Renal pelvis (tissue), 12 donors: ENCODE measurements at places on chromosomes 4 and X.

GRCh38 chr4:177228599-177228998 lies 81.1 kb upstream of the NEIL3 start:
- DNase-seq = no peak

DNA sequence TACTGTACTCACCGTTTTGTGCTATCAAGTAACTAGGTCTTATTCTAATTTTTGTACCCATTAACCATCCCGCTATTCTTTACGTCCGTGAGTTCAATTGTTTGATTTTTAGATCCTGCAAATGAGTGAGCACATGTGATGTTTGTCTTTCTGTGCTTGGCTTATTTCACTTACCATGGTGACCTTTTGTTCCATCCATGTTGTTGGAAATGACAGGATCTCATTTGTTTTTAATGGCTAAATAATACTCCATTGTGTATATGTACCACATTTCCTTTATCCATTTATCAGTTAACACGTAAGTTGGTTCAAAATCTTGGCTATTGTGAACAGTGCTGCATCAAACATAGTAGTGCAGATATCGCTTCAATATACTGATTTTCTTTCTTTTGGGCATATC lies 48.3 kb downstream of the USP9X start:
- DNase-seq = no peak

GRCh38 chr4:62487016-62487415 lies 1286.9 kb downstream of the ADGRL3 start:
- no peak for DNase-seq

- no peak for DNase-seq
Measured at GRCh38 chr4:153099391-153100140, 104.7 kb upstream of the TRIM2 start.

DNA sequence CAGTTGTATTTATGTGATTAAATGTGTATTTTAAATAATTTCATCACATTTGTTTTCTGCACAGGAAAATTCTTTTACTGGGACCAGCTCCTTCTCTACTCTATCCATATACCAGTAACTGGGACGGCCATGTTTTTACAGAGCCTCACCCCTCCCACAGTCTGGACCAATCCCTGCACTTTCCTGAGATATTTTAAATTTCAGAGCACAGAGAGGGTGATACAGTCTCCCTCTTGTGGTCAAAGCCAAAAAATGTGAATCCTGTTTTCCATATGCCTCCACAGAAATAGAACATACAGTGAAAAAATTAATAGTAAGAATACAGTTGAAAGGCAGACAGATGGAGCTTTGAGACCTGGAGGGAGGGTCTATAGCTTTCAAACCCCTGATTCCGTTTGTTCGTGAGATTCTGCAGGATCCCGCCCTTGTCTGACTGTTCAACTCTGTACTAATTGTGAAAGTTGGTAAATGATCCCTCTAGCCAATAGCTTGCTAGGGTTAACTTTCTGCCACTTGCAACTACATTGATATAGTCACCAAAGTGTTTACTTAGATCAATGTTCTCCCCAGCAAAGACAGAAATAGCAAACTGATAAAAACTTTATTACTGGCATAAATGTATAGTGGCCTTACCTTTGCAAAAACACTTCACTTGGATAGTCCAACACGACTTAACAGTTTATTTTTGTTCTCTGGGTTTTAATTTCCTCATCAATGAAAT lies 172.2 kb downstream of the PPARGC1A start:
- DNase-seq = no peak

- DNase-seq = no peak
Measured at GRCh38 chrX:121571333-121571732, 523.9 kb downstream of the GLUD2 start.

GRCh38 chrX:39753293-39753996 lies 344.3 kb downstream of the BCOR start:
- no peak for DNase-seq

DNA sequence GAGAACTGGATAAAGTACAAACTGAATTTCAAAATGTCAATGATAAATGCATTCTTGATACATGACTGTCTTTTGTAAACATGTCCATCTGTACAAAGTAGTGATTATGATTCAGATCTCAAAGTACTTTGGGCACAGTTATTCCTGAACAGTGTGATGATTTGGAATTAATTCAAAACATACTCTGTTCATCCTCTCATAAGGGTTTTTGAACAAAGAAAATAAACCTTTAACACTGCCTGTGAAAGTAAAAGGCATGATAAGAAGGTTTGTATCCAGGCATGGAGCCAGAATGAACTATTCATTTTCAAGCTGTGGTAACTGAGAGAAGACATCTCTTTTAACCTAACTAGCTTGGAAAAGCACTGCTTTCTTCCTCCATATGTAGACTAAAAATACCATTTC lies 883 bp upstream of the KLHL4 start:
- DNase-seq = no peak

DNA sequence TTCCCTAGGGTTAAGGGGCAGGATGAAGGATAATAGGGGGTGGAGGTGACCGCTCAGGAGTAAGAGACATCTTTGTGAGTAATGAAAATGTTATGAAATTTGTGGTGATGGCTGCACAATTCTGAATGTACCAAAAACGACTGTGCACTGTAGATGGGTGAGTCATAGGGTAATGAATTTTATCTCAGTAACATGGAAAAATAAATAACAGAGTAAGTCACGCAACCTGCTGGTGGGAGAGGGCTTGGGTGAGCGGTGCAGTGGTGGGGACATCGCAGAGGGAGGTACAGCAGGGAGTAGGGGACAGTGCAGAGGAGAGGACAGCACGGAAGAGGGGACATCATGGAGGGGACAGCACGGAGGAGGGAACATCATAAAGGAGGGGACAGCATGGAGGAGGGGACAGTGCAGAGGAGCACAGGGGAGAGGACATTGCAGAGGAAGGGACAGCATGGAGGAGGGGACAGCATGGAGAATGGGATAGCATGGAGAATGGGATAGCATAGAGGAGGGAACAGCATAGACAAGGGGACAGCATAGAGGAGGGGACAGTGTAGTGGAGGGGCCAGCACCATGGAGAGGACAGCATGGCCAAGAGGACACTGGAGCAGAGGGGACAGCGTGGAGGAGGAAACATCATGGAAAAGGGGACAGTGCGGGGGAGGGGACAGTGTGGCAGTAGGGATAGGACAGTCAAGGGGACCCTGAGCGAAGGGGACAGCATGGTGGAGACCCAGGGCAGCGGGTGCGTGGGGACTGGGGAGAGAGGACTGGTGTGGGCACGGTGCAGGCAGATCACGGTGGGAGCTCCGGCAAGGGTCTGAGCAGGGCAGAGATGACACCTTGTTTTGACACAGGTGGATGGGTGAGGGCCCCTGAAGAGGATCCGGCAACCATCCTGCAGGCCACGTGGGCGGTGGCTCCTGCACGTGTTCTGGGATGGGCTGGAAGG lies 68.5 kb upstream of the MXD4 start:
- no peak for DNase-seq

GRCh38 chrX:129963729-129964128 lies 18.7 kb upstream of the BCORL1 start:
- no peak for DNase-seq

DNA sequence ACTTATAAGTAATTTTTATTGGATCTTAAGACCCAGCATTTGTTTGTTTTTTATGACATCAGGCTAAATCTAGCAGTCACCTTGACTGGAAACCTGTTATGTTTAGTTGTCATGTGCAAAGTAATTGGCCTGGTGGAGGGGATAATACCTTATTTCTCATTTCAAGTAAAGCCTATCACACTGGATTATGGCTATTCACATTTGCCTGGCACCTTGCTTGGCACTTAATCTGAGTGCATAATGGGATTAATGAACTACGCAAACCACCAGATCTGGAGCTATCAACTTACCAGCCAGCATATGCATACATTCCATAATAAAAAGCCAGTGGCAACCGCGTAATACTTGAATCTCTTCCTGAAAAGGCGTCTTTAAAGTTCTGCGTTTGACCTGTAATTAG lies 23.2 kb downstream of the SLC7A11 start:
- DNase-seq = no peak

- no peak for DNase-seq
Measured at GRCh38 chrX:133229361-133229760, 11.2 kb upstream of the TFDP3 start.

GRCh38 chr4:162957521-162958143 lies 209.1 kb downstream of the NAF1 start:
- DNase-seq = no peak

GRCh38 chr4:56210397-56210796 lies 176.9 kb downstream of the AASDH start:
- DNase-seq = no peak

- DNase-seq = no peak
Measured at GRCh38 chrX:140503238-140503601, 1.6 kb downstream of the SOX3 start.

DNA sequence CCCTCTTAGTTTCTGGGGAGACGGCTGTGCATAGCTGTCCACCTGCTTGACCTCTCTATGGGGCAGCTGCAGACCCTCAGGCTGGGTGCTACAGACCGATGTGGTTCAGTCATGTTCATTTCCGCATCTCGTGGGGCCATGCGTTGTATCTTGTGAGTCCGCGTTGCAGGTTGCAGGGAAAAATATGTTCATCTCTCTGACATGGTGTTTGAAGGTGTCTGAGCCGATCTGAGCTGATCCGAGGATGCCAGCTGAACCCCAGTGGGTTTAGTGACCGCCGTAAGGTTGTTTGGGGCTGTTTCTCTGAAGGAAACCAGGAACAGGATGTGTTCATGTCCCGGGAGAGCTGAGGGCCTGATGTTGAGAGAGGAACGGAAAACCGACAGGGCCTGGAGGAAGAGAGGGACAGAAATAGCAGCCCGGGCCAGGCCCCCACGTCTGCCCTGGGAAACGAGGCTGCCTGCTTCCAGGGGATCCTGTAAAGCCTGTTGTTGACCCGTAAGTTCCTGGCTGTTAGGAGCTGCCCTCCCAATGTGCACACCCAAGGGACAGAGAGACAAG lies 9.8 kb upstream of the P2RY8 start:
- no peak for DNase-seq

GRCh38 chr4:174435974-174436373 lies 86.3 kb downstream of the HPGD start:
- DNase-seq = no peak

DNA sequence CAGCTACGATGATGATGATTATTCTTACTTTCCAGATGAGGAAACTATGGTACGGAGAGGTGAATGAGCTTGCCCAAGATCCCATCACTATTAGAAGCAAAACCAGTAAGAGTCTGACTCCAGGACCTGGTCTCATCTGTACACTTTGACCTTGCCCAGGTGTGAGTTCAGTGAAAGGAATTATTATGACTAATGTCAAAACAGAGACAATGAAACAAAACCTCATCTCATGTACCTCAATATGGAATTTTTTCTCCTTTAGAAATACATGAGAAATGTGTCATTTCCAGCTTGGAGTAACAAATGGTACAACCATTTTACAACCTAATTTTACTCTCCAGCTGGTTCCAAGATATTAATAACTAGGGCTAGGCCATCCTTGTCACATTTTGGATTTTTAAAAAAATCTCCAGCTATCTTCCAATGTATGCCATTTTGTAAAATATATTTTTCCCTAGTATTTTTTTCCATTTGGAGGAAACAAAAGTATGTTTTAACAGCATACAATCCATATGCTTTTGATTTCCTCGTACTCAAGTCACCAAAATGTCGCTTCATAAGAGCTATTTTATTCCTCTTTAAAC lies 213.8 kb downstream of the PTTG2 start:
- DNase-seq = no peak

DNA sequence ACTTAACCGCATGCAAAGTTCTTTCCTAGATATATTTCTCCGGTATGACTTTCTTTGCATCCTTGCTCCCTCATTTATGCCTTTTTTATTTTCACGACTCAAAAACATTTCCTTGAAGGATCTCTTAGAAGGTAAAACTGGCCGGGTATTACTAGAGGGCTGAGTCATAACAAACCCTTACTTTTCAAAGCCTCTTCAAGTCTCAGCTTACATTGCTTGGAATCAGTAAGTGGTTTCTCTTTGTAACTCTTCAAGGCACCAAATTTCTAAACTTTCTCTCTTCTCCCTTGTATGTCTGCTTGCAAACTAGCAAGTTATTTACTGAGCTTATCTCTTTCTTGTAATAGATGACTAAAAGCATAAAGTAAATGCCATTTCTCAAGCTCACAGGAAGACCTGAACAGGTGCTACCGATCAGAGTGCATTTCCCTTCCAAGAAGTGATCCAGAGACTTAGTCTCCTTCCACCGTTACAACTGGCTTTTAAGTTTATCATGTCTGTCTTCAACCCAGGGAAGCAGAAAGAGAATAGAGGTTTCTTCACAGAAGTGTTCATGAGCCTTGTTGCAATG lies 75.5 kb downstream of the ANXA10 start:
- no peak for DNase-seq

- DNase-seq = no peak
Measured at GRCh38 chr4:140156529-140157171, 2.7 kb upstream of the MAML3 start.

DNA sequence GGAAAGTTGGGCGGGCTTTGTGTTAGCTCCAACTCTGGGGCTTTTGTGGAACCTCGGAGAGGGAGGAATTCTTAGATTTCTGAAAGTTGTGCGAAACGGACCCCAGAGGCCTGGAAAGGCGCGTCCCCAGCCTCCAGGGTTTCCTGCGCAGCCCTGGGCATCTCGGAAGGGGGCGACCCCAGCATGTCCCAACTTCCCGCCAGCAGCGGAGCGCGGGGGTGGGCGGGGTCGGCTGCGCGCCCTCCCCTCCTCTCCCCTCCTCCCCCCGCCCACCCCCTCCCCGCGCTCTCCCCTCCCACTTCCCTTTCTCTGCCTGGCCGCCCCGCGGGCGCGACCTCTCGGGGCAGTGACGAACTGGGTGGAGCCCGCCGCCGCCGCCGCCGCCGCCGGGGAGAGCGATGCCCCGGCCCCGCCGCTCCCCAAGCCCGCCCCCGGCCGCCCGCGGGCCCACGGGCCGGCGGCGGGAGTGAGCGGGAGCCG lies 16.8 kb downstream of the PTTG2 start:
- DNase-seq = peak; percentile 85

GRCh38 chr4:6200011-6200921 lies at the start of gene JAKMIP1:
Gene JAKMIP1 (minus strand): TSS chr4:6200549. CDS start chr4:6112850, 87,699 bp downstream.
- DNase-seq = peak; percentile 64

- DNase-seq = no peak
Measured at GRCh38 chrX:24231131-24231540, 81.6 kb downstream of the ZFX start.

- DNase-seq = peak; percentile 75
Measured at GRCh38 chr4:973431-974397, at the start of gene DGKQ. Gene DGKQ (minus strand): TSS chr4:973569. CDS start chr4:973482, 87 bp downstream.

DNA sequence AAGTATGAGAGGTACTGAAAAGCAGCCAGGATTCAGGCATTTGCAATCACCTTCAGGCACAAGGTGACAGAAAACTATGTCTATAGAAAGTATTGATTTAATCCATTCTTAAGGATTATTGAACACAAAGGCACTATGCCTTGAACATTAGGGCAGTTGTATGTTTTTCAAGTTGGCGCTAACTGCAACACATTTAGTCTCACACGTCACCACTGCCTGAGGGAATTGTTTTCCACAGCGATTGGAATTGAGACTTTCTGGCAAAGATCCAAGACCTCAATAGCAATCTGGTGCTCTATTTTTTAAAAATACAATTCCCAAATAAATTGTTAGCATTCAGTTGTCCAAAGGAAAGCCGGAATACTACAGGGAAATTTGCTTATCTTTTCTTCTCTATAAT lies 52.7 kb upstream of the FTHL17 start:
- DNase-seq = no peak
